ENCODE measurements at places on chromosomes 16 and 17.

DNA sequence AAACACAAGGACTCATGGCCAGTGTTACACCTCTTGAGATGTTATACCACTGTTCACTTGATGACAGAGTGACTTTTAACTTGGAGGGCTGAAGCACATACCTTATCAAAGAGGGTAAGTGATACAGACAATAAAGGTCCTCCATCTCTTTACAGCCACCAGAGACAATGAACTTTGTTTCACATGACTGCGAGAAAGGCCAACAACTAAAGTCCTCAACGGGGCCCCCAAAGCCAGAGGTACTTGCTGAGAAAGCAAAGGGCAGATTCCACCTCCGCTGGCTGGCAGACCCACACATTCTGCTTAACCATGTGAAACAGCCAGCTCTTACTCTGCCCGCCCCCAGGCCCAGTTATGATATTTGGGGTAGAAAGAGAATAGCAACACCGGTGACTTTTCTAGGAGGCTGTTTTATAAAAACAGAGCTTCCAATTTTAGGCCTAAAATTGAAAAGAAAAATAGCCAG, 21.4 kb downstream of the DCUN1D3 start:
- no peak for DNase-seq

- DNase-seq: no peak
Measured at GRCh38 chr16:86718118-86718517, 139.8 kb downstream of the FOXL1 start.

GRCh38 chr17:80154166-80154565, 7.2 kb upstream of the EIF4A3 start:
- DNase-seq: no peak

DNA sequence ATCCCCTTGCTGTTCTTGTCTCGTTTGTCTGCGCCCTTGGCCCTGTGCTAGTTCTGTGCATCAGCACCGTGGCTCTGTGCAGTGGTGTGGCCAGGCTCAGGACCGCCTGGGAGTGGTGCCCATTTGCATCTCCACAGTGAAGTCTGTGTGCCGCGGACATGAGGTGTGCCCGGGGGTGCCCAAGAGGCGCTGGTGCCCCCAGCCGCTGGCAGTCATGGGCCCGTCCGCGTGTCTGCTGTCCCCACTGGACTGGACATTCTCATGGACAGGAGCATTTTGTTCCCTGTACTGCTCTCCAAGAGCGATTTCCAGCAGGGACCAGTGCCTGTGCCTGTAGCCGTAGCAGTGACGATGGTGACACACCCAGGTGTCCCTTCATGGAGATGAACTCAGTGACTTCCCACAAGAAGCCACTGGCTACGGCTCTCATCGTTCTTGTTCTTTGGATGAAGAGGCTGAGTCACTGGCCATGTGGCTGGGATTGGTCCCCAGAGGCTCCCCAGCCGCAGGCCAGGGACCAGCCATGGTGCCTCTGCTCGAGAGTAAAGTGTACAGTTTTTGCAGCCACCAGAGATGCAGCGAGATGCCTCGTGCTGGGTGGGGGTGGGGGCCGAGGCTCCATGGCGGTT, 13.0 kb upstream of the MC1R start:
- DNase-seq: no peak

GRCh38 chr16:83989300-83989699, 21.3 kb downstream of the NECAB2 start:
- DNase-seq: no peak

- DNase-seq: no peak
Measured at GRCh38 chr17:28199728-28200127, 119.3 kb upstream of the TMEM97 start.

DNA sequence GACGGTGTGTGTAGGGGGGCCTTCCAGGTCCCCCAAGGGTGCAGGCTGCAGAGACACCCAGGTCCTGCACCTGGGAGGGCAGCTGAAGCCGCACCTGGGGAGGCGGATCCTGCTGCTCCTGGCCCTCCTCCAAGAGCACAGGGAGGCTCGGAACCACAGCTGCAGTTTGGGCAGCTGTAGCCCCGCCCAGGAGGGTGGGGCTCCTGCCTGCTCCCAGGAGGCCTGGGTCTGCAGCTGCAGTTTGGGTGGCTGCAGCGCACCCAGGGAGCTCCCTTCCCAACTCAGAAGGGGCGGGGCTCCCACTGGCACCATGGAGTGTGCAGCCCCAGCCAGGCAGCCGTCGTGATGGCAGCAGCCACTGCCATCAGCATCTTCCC, 69.4 kb upstream of the NKD1 start:
- no peak for DNase-seq

DNA sequence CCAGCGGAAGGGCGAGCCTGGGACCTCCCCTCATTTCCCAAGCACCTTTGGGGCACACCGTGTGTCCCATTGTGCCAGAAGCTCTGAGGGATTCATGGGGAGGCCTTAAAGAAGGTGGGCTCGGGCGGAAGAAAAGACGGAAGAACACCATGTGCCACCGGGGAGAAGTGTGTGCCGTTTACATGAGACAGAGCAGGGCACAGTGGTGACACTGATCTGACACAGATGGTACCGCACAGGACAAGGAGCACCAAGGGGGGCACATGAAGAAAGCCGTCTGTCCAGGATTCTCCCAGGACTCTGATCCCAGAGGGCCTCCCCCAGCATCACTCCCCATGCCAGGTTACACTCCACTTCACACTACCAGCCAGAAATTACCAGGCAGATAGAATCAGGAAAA, 128.7 kb upstream of the CHMP6 start:
- no peak for DNase-seq

DNA sequence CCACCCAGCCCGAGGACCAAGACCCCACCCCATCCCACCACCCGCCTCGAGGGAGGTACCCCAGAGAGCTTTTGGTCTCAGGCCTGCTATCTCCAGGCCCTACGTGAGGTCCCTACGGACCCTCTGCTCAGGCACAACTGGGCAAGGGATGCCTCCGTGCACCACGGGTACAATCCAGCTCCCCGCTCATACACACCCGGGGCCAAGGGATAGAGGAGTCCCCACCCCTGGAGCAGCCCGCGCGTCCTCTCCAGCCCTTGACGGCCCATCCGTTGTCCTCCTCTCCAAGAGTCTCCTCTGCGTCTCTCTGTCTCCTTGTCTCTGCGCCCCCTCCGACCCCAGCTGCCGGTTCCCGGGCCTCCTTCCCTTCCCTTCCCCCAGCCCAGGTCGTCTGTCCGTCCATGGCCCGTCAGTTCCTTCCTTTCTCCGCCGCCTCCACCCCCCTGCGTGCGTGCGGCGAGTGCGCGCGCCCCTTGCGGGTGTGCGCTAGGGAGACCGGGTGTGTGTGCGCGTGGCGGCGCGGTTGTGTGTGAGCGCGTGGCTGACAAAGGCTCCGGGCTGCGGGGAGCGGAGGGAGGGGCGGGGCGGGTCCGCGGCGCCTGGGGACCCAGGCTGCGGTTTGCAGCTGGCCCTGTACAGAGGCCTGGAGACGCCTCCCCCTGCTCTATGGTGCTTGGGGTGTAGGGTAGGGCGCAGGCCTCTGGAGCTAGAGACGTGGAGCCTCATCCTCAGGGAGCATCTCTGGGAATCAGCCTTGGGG, 930 bp downstream of the SPNS2 start:
- peak; percentile 35 for DNase-seq

DNA sequence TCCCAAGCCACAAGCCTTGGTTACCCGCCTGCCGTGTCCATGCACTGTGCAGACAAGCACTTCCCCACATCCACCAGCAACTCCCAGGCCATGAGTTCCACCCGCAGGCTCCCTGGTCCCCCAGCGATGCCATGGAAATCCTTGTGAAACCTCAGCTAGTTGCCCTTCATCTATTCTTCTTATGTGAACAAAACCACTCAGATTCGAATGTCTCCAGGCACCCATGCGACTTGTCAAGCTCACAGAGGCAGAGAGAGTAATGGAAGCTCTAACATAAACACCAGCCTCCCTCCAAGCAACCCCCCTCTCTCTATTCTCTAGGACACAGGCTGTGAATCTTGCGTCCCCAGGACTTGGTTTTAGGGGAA, 182.6 kb downstream of the C16orf95 start:
- DNase-seq: no peak

DNA sequence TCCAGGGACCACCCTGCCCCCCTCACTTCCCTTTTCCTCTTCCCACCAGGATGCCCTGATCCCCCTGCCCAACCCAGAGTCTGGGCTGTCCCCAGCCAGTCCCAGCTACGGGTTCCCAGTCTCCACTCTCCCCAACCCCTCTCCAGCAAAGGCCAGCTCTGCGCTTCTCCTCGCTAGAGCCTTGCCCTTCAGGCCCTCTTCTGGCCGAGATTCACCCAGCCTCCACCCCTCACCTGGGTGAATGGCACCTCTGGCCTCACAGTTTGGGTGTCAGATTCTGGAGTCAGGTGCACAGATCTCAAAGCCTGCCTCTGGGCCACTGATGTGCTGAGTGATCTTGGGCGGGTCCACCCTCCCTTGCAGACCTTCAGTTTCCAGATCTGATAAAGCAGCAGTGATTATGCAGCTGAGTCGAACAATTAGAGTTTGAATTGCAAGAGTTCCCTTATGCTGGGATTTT, 185.6 kb upstream of the TNRC6C start:
- DNase-seq: no peak

GRCh38 chr16:16867973-16868372, 489.0 kb downstream of the NPIPA7 start:
- no peak for DNase-seq

DNA sequence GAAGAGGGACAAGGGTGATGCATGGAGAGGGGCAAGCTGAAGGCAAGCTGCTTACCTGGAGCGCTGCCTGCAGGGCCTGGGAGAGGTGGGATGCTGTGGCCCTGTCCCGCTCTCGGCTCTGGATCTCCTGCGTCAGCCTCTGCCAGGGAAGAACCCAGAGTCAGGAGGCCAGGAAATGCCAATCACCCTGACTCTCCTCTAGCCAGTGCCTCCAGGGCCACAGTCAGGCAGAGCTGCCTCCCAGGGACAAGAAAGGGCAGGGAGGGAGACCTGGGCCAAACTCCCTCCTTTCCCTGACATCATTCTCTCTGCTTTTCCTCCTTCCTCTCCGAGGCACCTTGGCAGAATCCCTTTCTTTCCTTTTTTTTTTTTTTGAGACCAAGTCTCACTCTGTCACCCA, 11.3 kb downstream of the CDK3 start:
- DNase-seq: no peak

- DNase-seq: no peak
Measured at GRCh38 chr16:47726031-47726675, 265.0 kb downstream of the PHKB start.

DNA sequence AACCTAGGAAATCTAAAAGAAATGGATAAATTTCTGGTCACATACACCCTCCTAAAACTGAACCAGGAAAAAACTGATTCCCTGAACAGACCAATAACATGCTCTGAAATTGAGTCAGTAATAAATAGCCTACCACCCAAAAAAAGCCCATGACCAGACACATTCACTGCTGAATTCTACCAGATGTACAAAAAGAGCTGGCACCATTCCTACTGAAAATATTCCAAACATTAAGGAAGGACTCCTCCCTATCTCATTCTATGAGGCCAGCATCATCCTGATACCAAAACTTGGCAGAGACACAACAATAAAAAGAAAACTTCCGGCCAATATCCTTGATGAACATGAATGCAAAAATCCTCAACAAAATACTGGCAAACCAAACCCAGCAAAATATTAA, 52.9 kb downstream of the TTC19 start:
- DNase-seq: no peak

GRCh38 chr16:78462288-78463208, 363.1 kb downstream of the WWOX start:
- no peak for DNase-seq

GRCh38 chr17:43312011-43312410, 78.2 kb upstream of the RNU2-1 start:
- DNase-seq: no peak

GRCh38 chr16:56262148-56262547, 70.9 kb downstream of the GNAO1 start:
- DNase-seq: peak; percentile 6

GRCh38 chr17:68468334-68468733, 11.0 kb upstream of the WIPI1 start:
- DNase-seq: no peak

- DNase-seq: no peak
Measured at GRCh38 chr17:43579566-43580140, 33.5 kb upstream of the ETV4 start.

DNA sequence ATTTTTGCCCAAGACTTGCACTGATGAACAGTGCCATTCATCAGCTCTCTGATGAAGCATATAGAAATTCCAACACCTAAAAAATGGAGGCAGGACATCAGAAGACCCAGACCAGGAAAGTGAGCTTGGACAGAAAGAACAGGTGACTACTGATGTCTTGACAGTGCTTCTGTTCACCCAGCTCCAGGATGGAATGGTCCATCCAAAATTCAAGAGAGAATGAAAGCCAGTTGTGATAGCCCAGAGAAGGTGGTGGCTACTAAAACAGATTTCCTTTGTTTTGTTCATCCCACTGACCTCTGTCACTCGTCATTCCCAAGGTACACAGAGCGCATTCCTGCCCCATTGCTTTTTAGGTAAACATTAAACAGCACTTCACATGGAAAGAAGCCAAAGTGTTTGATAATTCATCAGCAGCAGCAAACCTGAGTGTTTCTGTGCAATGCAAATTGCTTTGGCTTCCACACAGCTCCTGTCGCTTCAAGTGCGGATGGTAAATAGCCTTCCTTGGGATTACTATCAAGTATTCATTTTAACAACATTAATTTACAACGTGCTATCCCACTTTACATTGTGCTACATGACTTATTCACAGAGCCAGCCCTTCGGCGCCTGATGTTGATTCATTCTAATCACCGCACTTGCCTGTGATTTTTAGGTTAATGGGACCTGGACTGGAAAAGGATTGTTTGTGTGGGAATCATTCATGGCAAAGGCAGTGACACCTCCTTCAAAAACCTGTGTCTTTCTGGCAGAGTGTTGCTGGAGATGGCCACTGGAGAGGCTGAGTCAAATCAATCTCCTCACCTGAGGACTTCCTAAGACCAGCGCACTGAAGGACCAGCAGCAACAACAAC, 65.1 kb upstream of the TOX3 start:
- DNase-seq: no peak

All from naive thymus-derived CD8-positive, alpha-beta T cell (primary cell).